ENCODE measurements at places on chromosomes 4 and X.

GRCh38 chrX:56795309-56795868 lies 66.3 kb downstream of the NBDY start:
- DNase-seq, result no peak

GRCh38 chr4:169159624-169160171 lies 111.1 kb downstream of the SH3RF1 start:
- DNase-seq, result no peak

DNA sequence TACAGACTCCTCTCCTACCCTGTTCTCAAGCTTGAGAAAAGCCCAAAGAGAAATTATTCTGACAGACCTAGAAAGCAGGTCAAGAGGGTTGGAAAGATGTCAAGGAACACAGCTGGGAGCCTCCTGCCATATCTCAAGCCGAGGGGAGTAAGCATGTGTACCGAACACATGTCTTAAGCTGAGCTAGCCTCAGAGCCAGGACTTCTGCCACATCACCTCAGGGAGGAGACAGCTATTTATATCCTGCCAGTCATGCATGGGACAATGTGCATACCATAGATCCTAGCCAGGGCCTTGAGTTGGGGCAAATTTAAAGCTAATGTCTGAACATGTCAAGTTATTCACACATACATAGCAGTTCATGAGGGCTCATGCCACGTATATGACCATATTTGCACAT lies 11.8 kb downstream of the TMEM31 start:
- no peak for DNase-seq

GRCh38 chrX:119729408-119730201 lies 28.8 kb upstream of the SOWAHD start:
- peak; percentile 78 for DNase-seq

DNA sequence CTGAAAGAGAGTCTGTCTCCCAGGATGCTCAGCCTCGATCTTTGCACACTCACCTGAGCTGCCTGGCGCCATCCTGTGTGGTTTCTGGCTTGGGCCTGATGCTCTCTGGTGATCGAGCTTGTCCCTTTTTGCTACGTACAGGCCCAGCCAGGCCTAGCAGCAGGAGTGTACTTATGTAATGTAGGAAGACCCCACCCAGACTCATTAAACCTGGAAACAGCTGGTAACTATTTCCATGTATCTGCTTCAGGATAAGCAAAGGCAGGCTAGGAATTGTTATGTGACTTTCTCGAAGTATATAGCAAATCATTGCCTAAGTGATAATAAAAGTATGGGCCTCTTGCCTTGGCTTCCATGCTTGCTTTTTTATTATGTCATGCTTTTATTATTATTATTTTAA lies 18.6 kb upstream of the ARSJ start:
- no peak for DNase-seq
